ENCODE measurements at places on chromosomes 3 and 15.

DNA sequence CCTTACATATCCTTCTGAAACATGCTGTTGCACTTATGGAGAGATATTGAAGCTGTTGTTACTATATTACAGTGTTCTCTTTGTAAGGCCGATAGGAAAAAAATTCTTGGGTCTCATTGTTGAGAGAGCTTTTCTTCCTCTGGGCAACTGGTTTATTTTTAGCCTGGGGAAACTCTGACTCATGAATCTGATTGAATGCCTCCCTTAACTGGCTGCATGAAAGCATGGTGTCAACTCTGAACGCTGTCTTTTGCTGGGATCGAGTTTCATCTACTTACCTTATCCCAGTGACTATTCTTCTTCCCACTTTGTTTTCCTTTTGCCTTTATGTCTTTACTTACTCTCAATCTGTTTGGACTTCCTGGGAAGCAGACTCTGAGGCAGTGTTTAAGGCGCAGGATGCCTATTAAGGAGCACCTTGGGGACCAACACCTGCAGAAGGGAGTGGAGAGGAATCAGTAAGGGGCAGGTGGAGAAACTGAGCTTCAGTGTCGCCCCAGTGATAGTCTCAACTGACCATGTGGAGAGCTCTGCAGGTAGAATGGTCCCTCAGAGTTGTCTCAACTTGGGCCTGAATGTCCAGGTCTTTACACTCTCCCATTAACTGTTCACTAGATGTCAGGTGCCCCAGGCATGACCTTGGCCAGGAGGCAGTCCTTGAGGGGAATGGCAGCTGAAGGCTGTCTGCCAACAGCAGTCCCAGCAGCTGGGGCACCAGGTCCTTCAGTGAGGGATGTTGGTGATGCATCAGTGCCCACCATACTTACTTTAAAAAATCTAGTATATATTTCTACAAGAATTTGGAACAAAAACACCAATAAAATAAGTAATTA is 88.9 kb upstream of the CCNL1 start:
- no peak for DNase-seq

DNA sequence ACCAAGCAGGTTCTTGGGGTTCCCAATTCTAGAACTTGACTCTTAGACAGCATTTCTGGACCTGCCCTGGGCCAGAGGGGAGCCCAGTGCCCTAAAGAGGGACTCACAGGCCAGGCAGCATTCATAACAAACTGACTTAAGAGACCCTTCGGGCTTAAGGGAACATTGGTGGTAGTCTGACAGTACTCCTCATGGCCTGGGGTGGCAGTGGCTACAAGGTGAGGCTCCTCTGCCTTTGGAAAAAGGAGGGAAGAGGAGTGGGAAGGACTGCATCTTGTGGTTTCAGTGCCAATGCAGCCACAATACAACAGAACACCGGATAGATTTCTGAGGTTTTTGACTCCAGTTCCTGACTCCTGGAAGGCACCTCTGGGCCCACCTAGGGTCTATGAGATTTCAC is 172.2 kb upstream of the STRIT1 start:
- DNase-seq, result no peak

DNA sequence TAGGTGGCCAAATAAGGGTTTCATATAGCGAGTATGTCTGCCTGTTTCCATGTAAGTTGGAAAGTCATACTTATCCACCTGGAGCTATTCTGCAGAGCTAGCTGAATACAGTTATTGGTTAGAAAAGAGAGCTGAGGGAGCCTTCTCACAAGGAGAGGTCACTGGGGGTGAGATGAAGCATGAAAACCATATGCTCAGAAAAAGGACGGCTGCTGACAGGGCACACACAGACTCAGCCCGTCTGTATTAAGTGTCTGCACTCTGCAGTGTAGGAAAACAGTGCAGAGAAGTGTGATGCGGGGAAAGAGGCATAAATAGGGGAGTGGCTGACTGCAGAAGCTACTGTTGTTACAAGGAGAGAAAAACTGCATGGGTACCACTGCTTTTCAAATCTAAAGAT is 58.2 kb downstream of the C3orf70 start:
- DNase-seq, result no peak

DNA sequence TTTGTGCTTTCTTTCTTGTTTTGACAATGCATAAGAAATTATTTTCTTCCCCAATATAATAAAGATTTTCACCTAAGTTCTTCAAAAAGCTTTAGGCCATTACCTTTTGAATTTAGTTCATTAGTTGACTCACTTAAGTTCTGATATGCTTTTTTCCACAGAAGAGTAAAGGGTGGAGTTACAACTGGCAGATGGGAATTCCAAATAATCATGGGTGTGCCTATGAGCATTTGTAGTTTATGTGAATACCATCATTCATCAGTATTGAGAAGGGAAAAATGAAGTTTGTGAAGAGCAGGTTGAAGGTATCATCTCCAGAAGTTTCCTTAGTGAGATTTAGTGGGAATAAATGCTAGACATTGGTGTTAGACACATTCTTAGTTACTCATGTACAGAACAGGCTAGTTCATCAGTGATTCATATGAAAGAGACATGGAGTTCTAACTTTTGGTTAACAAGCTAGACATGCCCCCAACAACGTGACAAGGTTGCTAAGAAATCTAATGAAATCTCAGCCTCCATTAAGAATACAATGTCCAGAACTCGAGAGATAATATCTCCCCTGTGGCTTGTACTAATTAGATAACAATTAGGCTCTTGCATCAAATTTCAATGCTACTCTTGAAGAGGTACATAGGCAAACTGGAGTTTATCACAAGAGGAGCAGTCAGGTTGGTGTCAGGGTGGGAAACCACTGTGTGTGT is 16.9 kb upstream of the ALCAM start:
- no peak for DNase-seq

Measured in effector CD8-positive, alpha-beta T cell (primary cell).